Ascending aorta (tissue), 2 donors: ENCODE measurements at places on chromosomes 12 and 14.
A peak's percentile ranks its signal among the peaks of the same experiment; 100 is the strongest.

DNA sequence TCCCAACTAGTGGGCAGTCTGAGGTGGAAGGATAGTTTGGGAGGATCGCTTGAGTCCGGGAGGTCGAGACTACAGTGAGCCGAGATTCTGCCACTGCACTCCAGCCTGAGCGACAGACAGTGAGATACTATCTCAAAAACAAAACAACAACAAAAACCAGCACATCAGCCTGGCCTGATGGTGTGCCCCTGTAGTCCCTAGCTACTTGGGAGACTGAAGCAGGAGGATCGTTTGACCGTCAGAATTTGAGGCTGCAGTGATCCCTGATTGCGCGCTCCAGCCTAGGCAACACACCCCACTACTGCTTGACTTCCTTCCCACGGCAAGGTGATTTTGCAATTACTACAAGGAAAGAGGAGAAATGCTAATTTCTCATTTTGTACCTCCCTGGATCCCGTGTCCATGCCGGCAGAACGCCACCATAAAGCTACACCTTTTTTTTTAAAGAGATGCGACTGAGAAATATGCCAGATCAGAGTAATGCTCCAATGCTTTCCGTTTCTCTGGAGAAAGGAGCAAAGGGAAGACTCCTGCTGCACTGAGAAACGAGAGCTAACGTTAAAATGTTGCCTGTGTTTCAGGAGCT is 672 bp upstream of the SCFD1 start:
- DNase-seq: no peak

GRCh38 chr14:55913324-55914025 is 204.7 kb upstream of the PELI2 start:
- DNase-seq: peak; percentile 67

DNA sequence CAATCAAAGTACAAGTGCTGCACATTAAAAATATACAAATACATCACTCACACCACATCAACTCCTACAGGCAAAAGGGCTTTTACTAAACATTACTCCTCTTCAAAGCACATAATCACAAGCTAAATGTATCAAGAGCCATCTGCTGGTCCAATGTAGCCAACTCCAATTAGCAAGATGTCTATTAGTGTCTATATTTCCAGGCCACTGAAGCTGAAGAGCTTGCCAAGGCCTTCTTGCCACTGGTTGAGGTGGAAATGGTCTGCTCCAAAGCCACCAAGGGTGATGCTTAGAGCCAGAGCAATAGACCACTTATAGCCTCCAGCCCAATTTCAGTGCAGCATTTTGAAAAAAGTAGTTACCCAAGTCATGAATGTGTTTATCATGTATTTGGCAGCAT is 54.4 kb downstream of the RASSF9 start:
- DNase-seq: no peak

GRCh38 chr14:101732118-101732517 is 29.4 kb upstream of the PPP2R5C start:
- no peak for DNase-seq

GRCh38 chr12:124560146-124560890 is 7.1 kb downstream of the NCOR2 start:
- DNase-seq: no peak

- DNase-seq: no peak
These were observed 106.2 kb upstream of the CCDC91 start for GRCh38 chr12:28083840-28084678.

- no peak for DNase-seq
These were observed 16.1 kb downstream of the SCAF11 start for GRCh38 chr12:45974171-45974719.

DNA sequence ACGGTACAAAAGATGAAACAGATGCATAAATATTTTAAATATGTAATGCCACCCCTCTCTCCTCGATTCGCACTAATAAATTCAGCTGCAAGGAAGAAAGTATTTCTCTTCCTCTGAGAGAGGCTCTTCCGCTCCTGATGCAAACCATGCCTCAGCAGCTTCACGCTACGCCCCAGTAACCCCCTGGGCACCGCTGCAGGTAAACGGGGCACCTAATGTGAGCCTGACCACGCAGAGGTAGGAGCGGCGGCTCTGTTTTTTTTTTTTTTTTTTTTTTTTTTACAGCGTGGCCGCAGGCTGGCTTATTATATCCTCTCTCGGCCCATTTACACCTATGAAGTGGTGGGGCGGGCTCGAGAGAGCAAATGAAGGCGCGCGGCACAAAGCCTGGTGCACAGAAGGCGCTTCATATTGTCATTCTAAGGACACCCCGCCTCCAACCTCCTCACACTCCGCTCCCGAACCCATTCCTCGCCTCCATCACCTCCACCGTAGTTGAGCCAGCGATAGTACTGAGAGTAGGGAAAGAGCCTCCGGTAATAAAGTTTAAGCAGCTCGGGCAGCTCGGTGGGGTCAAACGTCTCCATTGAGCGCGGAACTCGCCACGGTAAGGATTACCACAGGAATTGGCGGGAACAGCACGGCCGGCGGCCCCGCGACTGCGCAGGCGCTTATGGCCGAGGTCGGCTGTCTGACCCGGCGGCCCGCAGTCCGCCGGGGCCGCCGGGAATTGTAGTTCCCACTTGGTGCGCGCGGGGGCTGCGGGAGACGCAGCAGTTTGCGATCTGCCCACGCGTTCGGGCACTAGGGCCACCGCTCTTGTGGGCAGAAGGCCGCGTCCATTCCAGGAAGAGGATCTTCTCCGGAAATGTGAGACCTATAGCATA is at the start of gene PRIM1:
Gene PRIM1, minus strand, starts transcription at position 612 of the 887 bp plus-strand sequence. Its CDS starts 25 bp downstream, at position 587.
- DNase-seq: peak; percentile 90

DNA sequence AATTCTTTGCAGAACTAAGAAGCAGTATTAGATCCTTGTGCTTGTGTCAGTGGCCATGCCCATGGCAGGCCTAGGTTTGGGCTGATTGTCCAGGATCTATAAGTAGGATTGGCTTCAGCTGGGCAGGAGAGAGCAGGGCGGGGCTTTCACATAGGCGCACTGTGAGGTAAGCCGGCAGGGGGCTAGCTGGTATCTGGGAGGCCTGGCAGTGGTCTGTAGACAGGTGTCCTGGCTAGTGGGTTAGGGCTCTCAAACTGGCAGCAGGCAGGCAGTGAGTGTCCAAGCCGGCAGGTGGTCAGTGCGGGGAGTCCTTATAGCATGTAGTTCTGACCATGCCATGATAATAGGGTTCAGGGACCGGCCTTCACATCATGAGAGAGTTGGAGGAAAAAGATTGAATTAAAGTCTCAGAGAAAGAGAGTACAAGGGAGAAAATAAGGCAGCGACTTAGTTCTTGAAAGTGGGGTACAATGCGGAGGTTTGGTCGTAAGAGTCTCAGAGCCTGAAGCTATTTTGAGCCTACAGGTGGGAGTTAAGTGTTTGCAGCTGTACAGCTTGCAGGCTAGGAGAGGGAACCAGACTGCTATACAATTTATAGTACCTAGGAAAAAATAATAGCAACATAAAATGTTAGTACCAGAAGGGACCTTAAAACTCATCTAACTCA is 137.4 kb downstream of the TPH2 start:
- DNase-seq: no peak

GRCh38 chr14:105442834-105443233 is 23.2 kb downstream of the MTA1 start:
- DNase-seq: no peak

DNA sequence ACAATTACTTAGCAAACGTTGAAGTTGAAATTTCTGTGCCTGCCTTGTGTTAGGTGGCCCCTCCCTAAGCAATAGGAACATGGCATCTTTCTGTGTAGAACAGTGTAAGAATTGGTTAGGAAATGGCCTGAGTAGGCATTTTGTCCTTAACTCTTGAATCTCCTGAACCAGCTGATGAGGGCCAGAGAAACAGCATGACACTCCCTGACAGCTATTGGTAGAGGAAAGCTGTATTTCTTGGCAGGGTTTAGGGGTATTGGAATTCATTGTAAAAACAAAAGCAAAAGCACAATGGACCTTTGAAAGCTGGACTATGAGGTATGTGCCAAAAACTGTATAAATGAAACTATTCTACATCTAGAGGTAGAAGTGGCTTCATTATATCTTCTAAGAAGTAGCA is 40.6 kb upstream of the LRTM2 start:
- DNase-seq: no peak

GRCh38 chr14:68477461-68478085 is 315.3 kb downstream of the ZFP36L1 start:
- no peak for DNase-seq

GRCh38 chr12:92899386-92900001 is 29.6 kb downstream of the EEA1 start:
- peak; percentile 28 for DNase-seq

- no peak for DNase-seq
These were observed 18.3 kb downstream of the KCTD10 start for GRCh38 chr12:109458771-109459208.

- DNase-seq: no peak
These were observed 83.4 kb downstream of the GTF2A1 start for GRCh38 chr14:81137316-81137715.

DNA sequence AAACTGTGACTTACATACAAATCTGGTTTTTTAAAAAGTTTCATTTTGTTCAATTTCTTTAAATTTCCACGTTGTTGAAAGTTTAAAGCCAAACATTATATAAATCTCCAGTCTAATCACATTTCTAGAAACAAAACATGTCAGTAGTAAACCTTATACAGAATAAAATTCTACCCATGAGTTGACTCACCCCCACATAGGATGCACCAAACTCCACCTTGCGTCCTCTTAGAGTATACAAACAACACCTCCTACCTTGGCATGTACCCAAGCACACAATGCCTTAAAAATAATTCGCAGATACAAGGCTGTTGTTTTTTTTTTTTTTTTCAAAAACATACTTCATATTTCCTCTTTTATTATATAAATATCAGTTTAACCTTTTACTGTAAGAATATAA is 3.3 kb downstream of the FBXL14 start:
- no peak for DNase-seq

DNA sequence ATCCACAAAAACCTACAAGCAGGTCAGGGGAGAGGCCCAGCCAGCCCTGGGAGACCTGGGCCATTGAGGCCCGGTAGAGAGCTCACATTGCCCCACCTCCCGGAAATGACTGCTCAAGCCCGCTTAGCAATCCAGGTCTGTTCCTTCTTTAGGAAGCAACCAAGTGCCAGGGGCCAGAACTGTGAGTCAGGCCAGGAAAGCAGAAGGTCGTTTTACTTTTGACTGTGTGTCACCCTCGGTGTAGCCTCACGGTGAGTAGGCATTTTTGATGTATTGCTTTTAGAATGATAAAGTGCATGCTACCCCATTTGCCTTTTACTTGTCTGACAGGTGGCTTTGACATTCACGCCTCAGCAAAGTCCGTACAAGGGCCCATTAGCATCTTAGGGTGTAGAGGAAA is 25.4 kb upstream of the PWP1 start:
- no peak for DNase-seq

DNA sequence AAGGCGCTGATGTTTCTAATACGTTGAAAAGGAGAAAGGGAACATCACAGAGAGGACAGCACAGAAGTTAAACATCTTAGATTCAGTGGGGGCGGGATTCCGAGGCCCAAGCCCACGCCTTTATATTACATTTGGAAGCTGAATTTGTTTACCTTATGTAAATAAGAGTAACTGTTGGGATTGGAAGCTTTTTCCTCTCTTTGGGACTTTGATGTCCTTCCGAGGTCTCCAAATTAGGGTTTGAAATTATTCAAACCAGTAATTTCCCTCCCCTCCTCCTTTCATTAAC is 6.4 kb downstream of the FOXA1 start:
- DNase-seq: no peak

GRCh38 chr12:13238204-13238603 is 41.7 kb downstream of the EMP1 start:
- no peak for DNase-seq

GRCh38 chr14:65229748-65230728 is 127.7 kb upstream of the MAX start:
- DNase-seq: no peak

DNA sequence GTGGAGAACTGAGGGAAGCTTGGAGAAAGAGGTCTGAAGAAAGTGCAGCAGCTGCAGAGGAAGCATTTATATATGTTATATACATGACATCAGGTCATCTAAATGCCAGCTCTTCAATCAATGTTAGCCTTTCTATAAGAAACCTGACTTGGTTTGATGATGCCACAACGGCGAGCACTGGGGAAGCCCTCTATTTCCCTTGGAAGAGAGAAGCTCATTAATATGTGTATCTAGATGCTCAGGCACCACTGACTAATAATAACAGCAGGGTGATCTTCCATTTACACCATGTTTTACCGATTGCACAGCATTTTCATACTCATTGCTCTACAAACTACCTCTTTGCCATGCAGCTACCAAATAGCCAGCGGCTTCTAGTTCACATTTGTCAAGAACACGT is 811 bp downstream of the ACYP1 start:
- no peak for DNase-seq

DNA sequence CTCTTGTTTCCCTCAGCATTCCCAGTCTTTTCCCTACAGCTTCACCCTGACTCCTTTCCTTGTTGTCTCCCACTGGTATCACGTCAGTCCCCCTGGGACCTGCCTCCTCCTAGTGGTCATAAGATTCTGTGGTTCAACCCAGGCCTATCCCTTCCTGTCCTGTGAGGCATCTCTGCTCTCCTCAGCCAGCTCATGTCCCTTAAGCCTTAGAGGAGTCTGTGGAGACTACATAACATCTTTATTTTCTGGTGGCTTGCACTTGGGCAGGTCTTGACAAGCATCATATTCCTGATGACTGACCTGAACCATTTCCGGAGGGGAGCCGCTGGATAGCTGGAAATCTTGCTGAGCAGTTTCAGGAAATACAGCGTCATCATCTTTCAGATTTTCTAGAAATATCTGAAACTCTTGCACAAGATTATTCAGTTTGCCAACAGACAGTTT is 688 bp downstream of the C12orf71 start:
- no peak for DNase-seq

DNA sequence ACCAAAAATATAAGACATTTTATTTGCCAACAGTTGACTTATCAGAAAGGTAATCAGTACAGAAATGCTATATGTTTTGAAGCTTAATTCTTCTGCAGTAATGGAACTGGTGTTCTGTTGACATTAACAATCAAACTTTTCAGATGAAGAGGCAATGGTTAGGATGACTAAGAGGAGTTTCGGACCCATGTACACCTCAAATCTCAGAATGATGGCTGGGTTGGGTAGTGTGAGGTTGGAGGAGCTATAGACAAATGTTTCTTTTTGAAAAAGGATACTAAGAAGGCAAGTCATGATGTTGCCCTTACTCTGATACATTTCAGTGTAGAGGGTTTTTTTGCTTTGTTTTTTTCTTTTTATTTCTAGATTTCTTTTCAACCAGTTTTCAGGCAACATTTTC is 66.9 kb downstream of the KNTC1 start:
- no peak for DNase-seq

DNA sequence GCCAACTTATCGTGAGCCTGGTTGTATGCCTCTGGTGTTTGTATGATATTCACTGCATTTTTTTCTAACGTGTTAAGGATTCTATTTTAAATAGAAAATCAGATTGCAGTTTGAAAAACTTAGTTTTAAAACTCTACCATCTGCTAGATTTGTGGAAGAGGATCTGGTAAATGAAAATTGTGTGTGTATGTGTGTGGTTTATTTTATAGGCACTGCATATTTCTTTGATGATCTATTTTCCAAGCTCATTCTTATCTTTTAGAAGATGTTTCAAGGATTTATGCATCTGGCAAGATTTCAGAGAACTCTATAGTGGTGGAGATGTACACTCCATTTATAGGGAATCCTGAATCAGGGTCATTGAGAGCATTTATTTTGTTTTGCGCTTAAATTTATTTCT is 69.8 kb downstream of the HMGA2 start:
- DNase-seq: no peak
